Fibroblast of gingiva (primary cell): ENCODE measurements at places on chromosomes 6 and 20.

- DNase-seq: no peak
These were observed 18.4 kb downstream of the TENT5A start for GRCh38 chr6:81734081-81734480.

- DNase-seq: peak; percentile 97
These were observed 40.3 kb downstream of the PLCG1 start for GRCh38 chr20:41177636-41178035.

GRCh38 chr6:17167327-17167979 lies 65.6 kb downstream of the STMND1 start:
- peak; percentile 40 for DNase-seq

DNA sequence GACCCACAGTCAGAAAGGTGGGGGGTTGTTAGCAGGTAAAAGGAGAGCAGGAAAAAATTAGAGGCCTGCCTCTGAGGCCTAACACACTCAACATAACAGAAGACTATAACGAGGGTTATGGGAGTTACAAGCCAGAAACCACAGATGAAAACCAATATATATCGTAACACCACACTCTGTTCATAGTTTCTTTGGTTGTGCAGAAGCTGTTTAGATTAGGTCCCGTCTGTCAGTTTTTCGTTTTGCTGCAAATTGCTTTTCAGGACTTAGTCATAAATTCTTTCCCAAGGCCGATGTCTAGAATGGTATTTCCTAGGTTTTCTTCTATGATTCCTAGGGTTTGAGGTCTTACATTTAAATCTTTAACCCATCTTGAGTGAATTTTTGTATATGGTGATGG lies 3.7 kb upstream of the MAP3K5 start:
- DNase-seq: no peak

DNA sequence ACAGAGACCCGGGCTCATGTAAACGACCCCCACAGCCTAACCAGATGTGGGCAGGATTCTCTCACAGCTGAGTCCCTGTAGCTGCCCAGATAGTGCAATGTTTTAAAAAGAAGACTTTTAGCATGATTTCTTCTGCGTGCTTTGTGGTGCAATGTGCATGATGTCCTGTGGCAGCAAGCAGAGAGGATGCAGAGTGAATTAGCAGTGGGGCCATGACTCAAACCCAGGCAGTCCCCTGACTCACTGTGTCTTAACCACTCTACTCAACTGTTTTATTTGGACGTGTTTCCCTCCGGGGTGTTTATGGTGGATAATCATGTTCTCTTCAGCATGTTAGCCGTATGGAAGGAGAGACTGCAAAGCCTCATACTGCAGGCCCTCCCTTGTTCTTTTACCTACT lies 247.9 kb downstream of the SLC24A3 start:
- DNase-seq: peak; percentile 67

DNA sequence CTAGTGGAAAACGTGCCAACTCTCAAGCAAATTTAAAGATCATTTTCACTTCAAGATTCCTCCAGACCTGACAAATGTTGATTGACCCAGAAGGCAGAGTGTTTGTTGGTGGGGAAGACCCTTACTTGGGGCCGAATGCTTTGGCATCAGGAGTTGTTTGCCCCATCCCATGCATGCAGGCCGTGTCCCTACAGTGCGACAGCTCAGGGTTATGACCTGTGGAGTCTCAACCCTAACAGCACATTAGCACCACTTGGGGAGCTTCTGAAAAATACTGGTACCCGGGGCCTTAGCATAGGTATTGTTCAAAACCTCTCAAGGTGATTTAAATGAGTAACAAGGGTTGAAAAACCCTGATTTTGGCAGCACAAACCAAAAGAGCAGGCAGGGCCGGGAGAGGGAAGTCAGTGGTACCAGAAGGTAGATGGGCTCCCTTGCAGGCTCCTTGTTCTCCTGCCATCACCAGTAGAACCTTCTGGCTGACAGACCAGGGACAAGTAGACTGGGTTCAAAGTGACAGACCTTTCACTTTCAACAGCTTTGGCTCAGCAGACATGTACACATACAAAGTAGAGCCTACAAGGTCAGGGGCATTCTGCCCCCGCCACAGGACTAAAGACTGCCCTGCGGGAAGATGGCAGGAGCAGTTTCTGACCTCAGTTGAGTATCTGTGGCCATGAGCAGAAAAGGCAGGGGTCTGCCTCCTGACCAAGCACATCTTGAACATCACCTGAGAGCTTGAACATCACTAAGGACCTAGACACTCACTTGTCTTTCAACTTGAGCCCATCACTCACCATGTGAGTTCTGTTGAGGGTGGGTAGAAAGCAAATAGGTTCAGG lies 39.6 kb downstream of the PLCG1 start:
- DNase-seq: no peak

- DNase-seq: no peak
These were observed 96.2 kb upstream of the MPC1 start for GRCh38 chr6:166478782-166479592.

GRCh38 chr6:170075659-170076223 lies 215.1 kb downstream of the DLL1 start:
- no peak for DNase-seq
